Adrenal gland (tissue), 19 donors: ENCODE measurements at places on chromosomes 5 and 9.
A peak's percentile ranks its signal among the peaks of the same experiment; 100 is the strongest.

- no peaks in the 10 kb centered on the region for H3K36me3 ChIP-seq
- no peak overlapping the region for H3K27ac ChIP-seq
- DNase-seq: no peak
- no peaks in the 10 kb centered on the region for H3K27me3 ChIP-seq
- no peaks in the 10 kb centered on the region for H3K4me1 ChIP-seq
These were observed 33.8 kb downstream of the FANCC start for GRCh38 chr9:95283673-95284072.

DNA sequence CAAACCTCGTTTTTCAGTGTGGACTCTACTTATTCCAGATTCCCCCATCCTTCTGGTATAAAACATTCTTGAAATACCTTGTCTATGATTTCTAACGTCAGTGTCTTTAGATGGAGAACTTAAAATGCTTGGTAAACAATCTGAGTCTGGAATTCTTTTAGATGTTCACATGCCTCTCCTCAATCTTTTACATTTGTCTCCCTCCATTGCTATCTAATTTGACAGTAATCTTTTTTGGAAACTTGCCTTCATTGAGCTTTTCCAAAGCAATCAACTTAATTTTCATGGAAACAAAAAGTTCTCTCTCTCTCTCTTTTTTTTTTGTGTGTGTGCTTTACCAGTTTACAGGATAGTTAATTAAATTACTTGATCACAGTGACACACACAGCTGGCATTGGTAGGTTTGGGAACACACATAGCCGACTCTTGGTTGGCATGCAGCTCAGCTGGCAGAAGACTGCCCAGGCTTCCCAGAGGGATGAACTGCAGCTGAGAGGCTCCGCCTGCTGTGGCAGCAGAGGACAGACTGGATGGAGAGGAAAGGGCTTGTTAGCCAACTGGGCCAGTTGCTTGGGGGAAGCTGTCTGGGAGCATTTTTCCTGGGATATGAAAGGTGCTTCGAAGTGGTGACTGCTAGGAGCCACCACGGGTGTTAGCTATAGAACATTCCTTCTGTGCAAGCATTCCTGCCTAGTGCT, 271.3 kb downstream of the ZSWIM6 start:
- no peak overlapping the region for H3K4me3 ChIP-seq
- H3K4me1 ChIP-seq: peaks cover 13% of the 10 kb centered on the region
- H3K27me3 ChIP-seq: no peaks in the 10 kb centered on the region
- peak; percentile 76 for DNase-seq
- H3K27ac ChIP-seq: no peak overlapping the region

DNA sequence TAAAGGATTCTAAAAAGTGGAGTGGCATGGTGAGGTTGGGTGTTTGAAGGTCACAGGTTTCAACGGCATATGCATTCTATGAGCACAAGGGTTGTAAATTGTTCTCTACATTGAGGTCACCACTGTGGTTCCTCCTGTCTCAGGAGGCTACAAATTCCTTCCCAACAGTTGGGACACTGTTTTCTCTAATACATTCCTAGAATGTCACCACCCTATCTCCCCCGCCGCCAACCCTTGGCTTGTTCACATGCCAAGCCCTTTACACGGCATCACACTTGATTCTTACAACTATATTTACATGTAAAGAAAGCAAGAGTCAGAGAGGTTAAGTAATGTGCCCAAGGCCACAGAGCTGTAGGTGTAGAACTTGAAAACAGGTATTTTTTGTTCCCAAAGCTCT, 315.1 kb downstream of the RAB3C start:
- no peak for DNase-seq
- H3K27ac ChIP-seq: no peak overlapping the region
- H3K27me3 ChIP-seq: no peaks in the 10 kb centered on the region
- H3K4me3 ChIP-seq: no peak overlapping the region
- H3K4me1 ChIP-seq: peaks cover 12% of the 10 kb centered on the region
- no peaks in the 10 kb centered on the region for H3K36me3 ChIP-seq

- H3K4me1 ChIP-seq: no peaks in the 10 kb centered on the region
- no peaks in the 10 kb centered on the region for H3K27me3 ChIP-seq
- H3K27ac ChIP-seq: no peak overlapping the region
- H3K4me3 ChIP-seq: no peak overlapping the region
These were observed 83.4 kb upstream of the PCA3 start for GRCh38 chr9:76680716-76681425.

GRCh38 chr5:152864447-152864846, 459.4 kb upstream of the NMUR2 start:
- H3K36me3 ChIP-seq: no peaks in the 10 kb centered on the region
- no peak overlapping the region for H3K4me3 ChIP-seq
- H3K27me3 ChIP-seq: no peaks in the 10 kb centered on the region
- H3K4me1 ChIP-seq: no peaks in the 10 kb centered on the region
- no peak for DNase-seq
- no peak overlapping the region for H3K27ac ChIP-seq

- DNase-seq: no peak
- peaks cover 2% of the 10 kb centered on the region for H3K4me1 ChIP-seq
- no peaks in the 10 kb centered on the region for H3K36me3 ChIP-seq
- no peak overlapping the region for H3K27ac ChIP-seq
These were observed 71.4 kb downstream of the DAPK1 start for GRCh38 chr9:87569008-87569509.

GRCh38 chr5:59188419-59189225, 605.7 kb downstream of the RAB3C start:
- no peaks in the 10 kb centered on the region for H3K27me3 ChIP-seq
- H3K36me3 ChIP-seq: no peaks in the 10 kb centered on the region
- H3K27ac ChIP-seq: no peak overlapping the region
- no peak overlapping the region for H3K4me3 ChIP-seq
